Hematopoietic multipotent progenitor cell treated with erythropoietin and hydrocortisone succinate and interleukin-3 and kit ligand, for 8 days (in vitro differentiated cells): ENCODE measurements at places on chromosomes 11 and 22.
A peak's percentile ranks its signal among the peaks of the same experiment; 100 is the strongest.

- no peak for DNase-seq
Observed at GRCh38 chr11:117932426-117932825, 3.2 kb upstream of the TMPRSS13 start.

- DNase-seq = no peak
Observed at GRCh38 chr11:31790649-31791048, 20.5 kb downstream of the PAX6 start.

DNA sequence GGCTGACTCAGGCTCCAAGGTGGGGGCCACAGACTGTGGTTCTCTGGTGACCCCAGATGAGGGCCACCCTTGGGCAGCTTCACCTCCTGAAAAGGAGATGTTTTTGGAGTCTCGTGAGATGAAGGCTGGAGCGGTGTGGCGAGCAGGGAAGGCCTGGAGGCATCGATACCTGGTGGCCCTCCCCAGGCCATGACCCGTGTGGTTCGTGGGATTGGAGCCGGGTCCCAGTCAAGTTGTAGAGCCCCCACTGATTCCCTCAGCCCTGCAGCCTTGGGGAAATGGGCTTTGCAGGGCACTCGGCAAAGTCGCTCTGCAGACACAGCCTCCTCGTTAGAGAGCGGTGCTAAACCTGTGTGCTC lies 1083.4 kb downstream of the BRD1 start:
- no peak for DNase-seq

DNA sequence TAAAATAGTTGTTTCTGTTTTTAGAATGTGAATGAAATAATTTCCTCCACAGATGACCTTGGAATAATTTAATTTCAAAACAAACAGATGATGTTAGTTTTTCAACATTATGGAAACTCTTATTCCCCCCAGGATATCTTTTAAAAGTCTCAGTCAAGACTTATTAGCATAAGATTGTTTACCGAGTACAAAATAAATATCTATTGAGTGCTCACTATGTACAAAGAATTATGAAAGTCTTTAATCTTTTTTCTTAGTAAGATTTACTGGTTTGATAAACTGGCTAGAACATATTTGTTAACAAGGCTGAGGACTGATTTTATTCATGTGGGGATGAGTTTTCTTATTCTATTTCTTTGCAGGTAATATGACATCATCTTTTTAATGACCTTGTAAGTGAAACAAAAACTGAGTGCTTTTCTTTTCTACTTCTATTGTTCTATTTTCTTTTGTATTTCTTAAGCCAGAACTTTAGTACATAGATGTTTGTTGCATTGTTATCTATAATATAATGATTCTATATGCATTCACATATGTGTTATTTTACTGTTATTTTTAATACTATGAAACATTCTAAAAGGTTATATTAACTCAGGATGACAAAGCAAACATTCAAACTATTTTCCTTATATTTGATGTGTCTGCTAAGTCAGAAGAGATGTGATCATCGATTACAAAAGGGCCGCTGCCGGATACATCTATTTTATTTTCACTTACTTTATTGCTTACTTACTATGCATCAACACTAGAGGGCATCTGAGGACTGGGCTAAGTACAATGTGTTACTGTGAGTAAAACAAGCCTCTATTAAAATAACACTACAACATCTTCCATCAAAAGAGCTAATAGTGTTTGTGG lies 111.0 kb upstream of the ARHGAP42 start:
- DNase-seq = peak; percentile 69

DNA sequence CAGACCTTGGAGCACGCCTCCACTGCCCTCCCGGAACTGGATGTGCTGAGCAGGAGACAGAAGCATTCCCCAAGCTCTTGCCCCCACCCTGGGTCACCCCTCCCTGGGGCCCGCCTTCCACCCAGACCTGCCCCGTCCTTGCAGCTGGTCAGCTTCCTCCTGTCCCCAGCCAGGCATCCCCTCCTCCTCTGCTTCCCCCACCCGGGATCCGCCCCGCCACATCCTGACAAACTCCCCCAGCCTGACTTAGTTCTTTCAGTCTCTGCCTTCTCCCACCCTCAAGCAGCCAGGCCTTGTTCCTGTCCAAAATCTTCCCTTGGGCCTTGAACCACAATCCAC lies 1.1 kb upstream of the PLXNB2 start:
- no peak for DNase-seq

DNA sequence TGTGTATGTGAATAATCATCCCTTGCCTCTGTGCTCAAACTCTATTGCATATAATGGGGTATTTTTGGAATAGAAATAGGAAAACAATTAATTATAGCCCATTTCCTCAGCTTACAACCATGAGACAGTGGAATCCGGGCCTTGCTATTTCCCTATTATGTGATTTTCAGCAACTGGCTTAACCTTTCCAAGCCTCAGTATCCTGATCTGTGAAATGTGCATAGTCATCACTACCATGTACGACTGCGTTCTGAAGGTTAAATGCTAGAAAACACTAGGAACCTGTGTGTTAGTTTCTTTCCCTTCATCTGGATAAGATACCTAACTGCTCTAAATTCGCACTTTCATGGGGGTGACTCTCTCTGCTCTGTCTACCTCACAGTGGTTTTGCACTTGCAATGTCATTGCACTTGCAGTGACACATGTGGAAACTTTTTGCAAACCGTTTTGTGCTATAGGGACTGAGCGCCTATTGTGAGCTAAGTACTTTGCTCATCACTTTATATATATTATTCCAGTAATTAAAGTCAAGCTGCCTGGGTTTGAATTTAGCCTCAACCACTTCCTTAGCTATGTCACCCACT lies 48.3 kb downstream of the IRAG1 start:
- DNase-seq = no peak

DNA sequence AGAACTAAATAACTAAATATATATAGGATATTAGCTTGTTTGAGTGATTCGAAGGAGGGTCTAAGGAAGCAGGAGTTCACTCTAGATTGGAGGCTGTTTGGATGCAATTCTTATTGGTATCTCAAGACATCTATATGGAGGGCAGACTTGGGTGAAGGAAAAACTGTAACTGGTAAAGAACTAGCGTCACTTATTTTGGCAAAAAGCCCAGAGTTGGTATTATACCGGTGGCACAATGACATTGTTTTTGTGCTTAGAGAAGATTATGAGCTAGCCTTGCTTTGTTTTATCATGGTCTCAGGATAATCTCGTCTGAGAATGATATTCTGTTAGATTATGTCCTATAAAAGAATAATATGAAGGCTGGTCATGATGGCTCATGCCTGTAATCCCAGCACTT lies 6.0 kb upstream of the SLC35F2 start:
- DNase-seq = peak; percentile 32

- DNase-seq = no peak
Observed at GRCh38 chr11:112057170-112057569, 16.6 kb downstream of the PIH1D2 start.

- DNase-seq = no peak
Observed at GRCh38 chr11:37264783-37265182, 666.7 kb upstream of the RAG2 start.

GRCh38 chr11:113952070-113952469 lies 22.8 kb upstream of the HTR3A start:
- no peak for DNase-seq

DNA sequence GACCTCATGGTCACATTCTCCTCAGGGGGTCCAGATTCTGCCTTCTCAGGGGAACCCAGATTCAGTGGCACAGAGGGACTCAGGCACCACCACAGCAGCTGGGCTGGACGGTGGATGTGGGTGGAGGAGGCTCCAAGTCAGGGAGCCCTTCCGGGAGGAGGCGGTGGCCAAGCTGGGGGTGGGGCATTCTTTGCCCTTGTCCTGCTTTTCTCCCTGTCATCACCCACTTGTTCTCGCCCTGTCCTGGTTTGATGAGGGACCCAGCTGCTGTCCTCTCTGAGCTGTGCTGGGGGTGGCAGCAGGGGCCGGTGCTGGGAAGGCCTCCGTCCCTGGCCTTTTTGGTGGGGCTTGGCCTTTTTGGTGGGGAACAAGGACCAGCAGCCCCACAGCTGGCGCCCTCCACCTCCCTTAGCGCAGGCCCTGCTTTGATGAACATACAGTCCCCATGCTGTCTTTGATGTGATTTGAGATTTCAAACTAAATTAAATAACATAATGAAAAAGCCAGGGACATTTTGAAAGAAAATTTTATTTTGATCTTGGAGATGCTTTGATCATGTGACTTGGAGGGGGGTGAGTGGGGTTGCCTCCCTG lies 1168.2 kb downstream of the BRD1 start:
- no peak for DNase-seq

DNA sequence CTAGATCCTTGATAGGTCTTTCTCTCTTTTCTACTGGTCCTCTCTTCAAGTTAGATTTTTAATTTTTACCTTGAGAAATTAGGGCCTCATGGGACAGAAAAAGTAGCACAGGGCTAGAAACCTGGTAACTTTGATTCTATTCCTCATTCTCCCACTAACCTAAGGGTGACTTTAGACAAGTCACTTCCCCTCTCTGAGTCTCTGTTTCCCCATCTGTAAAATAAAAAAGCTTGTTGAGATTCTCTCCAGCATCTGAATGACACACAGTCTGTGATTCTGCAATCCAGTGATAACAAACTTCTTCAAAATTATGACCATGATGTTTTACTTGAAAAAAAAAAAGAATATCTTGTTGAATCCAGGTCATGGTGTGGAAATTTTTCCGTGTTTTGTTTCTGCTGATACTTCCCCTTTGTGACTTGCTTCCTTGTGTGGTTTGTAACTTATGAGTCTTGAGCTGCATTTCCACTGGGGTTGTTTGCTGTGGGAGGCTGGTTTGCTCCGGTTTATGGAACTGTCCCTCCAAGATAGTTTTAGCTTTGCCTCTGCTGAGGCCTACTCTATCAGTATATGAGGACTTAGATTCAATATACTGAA lies 9.8 kb upstream of the MPEG1 start:
- DNase-seq = no peak

DNA sequence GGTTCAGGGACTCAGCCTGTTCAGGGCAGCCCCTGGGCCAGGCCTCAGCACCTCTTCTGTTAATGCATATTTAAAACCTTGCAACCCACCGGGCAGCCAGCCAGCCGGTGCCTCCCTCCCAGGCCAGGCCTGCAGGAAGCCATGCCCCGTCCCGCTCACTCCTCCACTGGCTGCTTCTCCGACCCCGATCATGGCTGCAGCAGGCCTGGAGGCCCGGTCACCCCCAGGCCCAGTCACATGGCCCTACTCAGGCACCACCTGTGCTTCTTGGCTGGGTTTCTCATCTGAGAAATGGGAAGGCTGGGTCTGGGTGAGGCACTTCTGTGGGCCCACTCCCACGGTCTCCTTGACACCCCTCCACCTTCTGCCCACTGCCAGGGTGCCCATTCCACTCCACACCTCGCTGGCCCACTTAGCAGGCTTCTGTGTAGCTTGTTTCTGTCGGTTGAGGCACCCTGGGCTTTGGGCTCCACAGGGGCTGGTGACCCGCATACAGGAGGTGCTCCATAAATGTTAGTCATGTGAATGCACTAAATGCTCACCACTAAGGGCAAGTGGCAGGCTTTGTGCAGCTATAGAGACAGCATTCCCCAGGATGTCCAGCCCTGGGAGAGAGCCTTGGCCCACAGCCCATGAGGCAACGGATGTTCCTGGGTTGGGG lies 11.4 kb downstream of the RTN4R start:
- DNase-seq = no peak

DNA sequence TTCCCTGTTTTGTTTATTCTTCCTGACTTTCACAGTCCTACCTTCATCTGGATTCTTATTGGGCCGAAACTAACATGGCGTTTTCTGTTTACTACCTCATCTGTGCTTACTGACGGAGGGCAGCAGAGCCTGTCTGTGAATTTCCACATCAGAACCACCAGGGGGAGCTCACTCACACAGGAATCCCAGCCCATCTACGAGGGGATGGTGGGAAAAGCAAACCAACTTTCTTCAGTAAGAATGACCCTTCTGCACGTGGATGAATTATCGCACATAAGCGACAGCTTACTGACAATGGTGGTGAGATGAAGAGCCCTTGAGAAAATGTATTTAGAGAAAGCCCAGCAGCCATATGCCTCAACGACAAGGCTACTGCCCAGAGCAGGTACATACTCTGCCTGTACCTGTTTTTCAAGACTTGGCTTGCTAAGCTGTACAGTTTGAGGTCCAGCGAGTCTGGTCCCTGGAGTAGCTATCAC lies 42.5 kb downstream of the LARGE2 start:
- peak; percentile 84 for DNase-seq

DNA sequence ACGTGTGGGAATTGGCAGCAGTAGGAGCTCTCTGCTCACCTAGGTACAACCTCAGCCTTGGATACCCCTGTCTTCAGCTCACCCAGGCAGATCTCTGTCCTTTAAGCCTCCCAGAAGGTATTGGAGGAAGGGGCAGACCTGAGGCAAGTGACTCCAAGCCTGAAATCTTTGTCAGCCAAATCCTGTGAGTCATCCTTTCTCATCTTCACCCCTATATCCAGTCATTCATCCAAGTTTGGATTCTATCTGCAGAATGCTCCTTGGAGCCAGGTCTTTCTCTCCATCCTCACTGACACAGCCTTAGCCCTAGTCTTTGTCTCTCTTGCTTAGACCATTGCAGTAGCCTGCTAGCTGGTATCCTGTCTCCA lies 10.4 kb upstream of the THY1 start:
- DNase-seq = no peak

- DNase-seq = peak; percentile 26
Observed at GRCh38 chr11:15970506-15971214, 385.7 kb downstream of the SOX6 start.

- DNase-seq = peak; percentile 52
Observed at GRCh38 chr22:38176170-38176741, 5.4 kb downstream of the PLA2G6 start.

DNA sequence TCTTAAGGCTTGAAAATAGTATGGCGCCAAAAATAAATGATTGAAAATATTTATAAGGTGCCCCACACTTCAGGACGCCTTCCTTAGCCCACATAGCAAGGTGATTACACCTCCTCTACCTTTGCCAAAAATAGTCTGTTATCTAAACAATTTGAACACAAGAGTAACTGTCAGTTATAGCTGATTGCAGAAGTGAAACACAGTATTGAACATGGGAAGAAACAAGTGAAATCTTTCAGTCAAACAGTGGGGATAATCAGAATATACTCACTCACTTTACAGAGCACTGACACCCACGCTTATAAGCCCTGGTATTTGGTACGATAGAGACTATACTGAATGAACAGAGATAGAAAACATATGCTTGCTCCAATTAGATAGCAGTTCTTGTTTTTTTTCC lies 203.1 kb downstream of the RAB38 start:
- DNase-seq = no peak

DNA sequence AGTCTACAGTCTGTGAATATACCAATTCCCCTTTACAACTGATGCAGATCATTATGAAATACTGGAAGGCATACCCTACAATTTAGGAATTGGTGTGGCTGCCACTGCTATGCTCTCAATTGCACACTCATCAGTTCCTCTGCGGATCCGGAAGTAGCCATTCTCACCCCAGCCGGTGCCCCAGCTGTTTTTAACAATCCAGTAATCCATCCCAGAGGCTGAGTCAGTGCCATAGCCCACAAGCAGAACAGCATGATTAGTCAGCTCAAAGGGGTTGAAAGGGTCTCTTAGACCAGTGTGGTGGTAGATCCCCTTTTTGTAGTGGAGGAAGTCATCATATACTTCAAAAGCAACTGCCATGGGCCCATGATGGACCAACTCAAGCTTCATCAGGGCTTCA lies 43.6 kb downstream of the CTSC start:
- DNase-seq = no peak

- DNase-seq = peak; percentile 87
Observed at GRCh38 chr11:62560566-62561103, 13.1 kb downstream of the EEF1G start.

- no peak for DNase-seq
Observed at GRCh38 chr11:17414317-17414737, 25.9 kb upstream of the KCNJ11 start.
